Stimulated activated CD4-positive, alpha-beta T cell treated with anti-CD3 and anti-CD28 coated beads, Interleukin-1b, Interleukin-23, amount 100 ng/mL, for 1 hour (primary cell): ENCODE measurements at places on chromosomes 2 and 18.

DNA sequence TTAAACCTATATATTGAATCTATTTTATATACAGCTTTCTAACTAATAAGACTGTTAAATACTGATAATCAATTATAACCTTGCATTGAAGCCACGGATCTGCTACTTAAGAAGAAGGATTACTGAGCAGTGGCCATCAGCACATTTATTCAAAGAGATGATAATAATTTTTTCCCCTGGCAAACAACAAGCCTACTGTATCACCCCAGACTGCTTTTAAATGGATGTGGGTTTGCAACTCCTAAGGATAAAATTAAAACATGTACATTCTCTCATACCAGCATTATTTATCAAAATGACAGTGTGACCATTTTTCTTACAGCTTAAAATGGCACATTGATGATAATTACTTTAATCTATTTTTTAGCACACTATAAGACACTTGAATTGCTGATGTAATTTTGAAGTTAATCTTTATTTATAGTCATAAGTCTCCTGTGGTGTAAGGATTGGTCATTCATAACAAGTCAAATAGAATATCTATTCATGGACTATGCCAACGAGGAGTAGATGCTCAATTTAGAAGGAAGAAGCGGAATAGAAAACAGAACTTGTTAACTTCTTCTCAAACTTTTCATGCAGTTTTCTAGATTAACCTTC lies 517.7 kb downstream of the METTL4 start:
- DNase-seq: no peak

GRCh38 chr2:171409436-171409971 lies 24.3 kb downstream of the METTL8 start:
- DNase-seq: no peak

DNA sequence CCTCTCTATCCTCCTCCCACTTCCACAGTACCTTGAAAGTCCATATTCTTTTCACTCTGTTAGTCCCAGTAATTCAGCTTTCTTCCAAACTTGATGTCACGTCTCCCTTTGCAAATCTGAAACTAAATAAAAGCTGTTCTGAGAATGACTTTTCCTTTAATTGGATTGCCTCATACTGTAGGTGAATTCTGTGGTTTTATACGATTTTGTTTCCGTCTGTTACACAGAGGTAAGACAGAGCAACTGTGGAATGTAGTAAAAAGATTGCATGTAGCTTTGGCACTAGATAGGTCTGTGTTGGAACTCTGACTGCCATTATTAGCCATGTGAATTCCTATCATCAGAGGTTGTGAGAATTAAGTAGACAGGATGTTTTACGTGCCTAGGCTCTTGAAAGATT lies 25.9 kb downstream of the MALT1 start:
- DNase-seq: no peak

GRCh38 chr2:158546412-158547144 lies 89.8 kb downstream of the PKP4 start:
- no peak for DNase-seq

DNA sequence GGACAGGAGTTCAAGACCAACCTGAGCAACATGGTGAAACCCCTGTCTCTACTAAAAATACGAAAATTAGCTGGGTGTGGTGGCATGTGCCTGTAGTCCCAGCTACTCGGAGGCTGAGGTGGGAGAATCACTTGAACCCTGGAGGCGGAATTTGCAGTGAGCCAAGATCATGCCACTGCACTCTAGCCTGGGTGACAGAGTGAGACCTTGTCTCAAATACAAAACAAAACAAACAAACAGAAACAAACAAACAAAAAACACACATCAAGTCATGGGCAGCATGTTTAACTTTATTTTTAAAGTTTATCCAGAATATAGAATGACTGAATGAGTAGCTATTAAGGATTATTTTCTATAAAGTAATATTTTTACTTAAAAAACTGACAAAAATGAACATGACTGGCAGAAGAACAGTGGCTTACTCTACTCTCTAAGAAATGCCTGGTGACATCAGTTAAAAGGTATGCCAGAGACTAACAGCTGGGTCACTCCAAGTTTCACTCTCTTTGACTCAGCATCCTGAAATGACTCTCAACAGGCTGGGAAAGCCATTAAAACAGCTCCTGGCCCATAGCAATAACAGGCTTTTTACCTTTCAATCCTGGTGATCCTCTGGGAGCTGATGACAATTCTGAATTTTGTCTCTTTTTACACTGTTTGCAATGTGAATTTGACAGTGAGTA lies 281.6 kb upstream of the STON1 start:
- no peak for DNase-seq

DNA sequence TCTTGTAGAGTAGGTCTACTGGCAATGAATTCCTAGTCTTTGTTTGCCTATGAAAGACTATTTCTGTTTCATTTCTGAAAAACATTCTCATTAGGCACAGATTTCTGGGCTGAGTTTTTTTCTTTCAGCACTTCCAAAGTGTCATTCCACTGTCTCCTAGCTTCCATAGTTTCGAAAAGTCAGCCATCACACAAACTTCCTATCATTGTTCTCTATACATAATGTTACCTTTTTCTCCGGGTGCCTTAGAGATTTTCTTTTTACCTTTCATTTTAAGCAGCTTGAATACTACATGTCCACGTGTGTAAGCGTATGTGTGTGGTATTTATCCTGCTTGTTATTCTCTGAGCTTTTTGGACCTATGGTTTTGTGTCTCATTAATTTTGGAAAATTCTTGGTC lies 55.7 kb downstream of the OLA1 start:
- no peak for DNase-seq

DNA sequence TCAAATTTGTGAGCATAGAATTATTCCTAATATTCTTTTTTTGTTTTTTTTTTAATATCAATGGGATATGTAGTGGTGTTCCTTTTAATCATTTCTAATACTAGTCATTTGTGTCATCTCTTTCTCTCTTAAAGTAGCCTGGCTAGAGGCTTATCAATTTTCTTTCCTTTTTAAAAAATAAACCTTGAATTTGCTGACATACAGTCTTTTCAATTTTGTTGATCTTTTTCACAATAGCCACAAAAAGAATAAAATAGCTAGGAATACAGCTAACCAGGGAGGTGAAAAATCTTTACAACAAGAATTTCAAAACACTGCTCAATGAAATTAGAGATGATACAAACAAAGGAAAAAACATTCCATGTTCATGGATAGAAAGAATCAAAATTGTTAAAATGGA lies 192.6 kb downstream of the ARL6IP6 start:
- no peak for DNase-seq

- DNase-seq: no peak
Measured at GRCh38 chr2:56009758-56010458, 86.3 kb upstream of the EFEMP1 start.

DNA sequence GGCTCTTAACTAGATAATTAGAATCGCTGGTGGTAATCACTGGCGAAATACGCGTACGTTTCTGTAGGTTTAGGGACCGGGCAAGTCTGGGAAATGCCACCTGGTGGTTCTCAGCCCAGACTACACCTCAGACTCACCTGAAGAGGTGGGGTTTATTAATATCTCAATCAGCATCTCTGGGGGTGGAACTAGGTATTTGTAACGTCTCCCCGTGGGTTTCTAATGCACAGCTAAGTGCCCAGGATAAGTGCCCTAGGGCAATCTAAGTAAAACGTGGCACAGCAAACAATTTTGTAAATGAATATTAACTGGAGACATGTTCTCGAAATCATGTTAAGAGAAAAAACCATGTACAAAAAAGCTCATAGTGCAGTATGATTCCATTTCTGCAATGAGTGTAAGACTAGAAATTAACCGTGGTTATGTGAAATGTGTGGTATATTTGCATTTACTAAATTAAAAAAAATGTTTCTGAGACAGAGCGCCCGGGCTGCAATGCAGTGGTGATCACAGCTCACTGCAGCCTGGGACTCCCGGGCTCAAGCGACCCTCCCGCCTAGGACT lies 760 bp upstream of the CNOT11 start:
- no peak for DNase-seq

DNA sequence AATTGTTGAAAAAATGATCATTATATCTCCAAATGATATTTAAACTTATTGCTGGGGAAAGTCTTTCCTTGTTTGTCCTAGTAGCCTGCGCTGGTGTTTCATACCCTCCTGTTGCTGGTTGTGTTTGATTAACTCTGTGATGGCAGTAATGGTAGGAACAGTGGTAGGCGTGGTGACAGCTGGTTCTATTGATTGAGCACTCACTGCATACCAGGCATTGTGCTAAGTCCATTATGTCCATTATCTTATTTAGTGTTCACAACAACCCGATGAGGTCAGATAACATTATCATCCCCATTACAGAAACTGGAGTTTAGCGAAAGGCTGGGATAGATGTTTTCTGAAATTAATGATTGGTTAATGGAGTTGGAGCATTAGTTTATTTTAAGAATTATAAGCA lies 77.8 kb upstream of the STON1 start:
- DNase-seq: no peak

DNA sequence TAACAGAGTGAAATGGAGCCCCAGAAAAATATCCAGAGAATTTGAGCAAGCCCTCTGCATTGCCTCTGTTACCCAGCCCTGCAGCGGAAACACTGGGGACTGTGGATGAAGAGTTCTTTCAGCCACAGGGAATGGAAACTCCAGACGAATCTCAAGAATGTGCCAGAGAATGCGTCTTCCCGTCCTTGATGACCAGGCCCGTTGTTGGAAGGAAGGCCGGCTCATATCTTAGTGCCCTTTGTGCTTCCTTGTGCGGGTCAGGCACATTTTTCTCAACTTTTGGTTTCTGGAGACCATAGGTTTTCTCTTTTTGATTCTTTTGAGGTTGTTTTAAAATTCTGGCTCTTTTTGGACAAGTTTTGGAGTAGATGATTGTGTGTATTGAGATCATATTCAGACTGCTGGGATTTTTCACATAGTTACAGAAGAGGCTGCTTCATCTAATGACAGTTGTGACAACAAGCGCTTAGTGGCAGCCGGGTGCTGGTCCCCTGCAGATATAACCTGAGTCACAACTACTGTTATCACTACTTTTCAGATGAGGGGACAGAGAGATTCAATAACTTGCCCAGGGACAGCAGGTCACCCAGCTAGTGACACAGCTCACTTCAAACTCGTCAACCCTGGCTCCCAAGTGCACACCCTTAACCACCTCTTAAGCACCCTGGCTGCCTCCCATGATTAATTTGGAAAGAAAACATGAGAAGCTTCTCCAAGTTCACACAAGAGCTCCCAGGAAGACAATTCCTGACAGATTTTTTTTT lies 15.7 kb downstream of the MAL start:
- DNase-seq: no peak

DNA sequence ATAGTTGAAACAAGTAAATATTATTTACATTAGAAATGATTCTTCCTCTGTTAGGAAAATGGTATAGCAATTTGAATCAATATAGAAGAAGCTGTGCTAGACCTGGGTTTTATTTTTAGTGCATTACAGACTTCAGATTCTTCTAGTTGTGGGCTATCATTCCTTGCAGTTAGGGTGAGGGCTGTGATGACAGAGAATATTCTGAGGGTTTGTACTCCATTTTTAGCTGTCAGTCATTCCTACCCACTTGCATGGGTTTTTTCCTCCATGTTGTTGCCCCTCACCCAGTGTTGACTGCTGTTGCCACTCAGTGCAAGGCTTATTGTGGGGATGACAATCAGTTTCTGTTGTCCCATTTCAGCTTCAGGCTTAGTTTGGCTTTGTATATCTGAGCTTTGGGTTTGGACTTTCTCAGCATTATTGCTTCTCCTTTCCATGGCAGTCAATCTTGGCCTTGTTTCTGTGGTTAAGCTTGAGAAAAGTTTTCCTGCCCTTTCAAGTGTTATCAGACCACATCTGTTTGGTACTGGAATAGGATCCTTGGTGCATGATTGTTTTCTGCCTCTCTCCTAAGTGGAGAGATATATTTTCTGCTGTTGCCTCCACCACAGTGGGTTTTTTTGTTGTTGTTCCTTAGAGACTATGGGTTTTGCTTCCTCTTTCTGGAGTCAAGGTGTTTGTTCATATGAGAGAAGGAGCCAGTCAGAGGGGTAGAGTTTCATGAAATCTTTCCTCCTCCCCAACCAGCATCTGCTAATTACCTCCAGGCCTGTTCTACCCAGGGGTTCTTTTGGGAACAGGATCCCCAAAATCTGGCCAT lies 312.7 kb upstream of the CWC22 start:
- DNase-seq: no peak
